Hypothalamus (tissue), 51 donors: ENCODE measurements at places on chromosomes 12 and 14.

- no peak for DNase-seq
Observed at GRCh38 chr14:91303091-91303923, 58.8 kb upstream of the GPR68 start.

DNA sequence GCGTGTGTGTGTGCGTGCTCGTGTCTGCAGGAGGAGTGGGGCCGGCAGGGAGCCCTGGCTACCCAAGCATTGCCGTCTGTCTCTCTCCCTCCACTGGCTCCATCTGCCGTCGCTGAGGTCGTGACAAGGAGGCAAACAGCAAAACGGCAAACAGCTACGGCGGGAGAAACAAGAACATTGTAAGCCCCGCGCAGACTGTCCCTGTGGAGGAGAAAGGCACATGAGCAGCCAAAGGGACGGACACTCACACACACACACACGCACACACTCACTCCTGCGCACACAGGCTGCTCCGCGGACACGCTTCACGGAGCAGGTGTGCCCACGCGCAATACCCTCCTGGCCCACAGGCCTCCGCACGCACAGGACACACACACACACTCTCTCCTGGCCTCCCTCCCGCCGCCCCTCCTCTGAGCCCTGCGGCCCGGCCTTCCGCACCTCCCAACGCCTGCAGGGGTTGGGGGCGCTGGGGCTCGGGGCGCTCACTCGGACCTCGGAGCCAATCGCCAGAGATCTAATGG lies 905 bp downstream of the CISTR start:
- DNase-seq, result peak; percentile 42

DNA sequence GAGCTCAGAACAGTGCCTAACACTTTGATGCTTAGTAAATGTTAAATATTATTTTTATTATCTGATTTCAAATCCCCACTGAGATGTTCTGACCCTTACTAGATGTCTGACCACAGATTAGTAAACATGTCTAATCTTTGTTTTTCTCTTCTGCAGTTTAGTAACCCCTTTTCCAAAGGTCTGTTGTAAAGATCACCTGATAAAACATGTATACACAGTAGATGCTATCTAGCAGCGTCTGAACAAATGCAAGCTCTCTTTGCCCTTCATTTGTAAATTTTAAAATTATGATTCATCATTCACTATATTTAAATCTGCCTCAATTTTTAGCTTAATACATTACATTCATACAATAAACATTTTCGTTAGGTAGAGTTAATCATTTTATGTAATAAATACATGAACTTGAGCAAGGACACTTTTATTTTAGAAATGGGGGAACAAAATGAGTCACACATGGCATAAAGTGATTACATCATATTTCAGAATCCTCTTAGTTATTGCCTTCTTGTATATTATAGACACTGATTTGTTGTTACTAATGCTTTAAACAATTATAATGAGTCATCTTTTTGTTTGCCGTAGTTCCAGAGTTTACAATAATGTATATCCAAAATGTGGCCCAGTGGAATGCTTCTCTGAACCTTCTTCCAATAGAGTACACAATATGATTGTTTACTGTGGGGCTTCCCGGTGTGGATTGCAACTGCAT lies 1.7 kb upstream of the OR4K5 start:
- no peak for DNase-seq

- no peak for DNase-seq
Observed at GRCh38 chr12:76422543-76423438, 74.6 kb upstream of the BBS10 start.
